ENCODE measurements at places on chromosomes 2 and 18.

DNA sequence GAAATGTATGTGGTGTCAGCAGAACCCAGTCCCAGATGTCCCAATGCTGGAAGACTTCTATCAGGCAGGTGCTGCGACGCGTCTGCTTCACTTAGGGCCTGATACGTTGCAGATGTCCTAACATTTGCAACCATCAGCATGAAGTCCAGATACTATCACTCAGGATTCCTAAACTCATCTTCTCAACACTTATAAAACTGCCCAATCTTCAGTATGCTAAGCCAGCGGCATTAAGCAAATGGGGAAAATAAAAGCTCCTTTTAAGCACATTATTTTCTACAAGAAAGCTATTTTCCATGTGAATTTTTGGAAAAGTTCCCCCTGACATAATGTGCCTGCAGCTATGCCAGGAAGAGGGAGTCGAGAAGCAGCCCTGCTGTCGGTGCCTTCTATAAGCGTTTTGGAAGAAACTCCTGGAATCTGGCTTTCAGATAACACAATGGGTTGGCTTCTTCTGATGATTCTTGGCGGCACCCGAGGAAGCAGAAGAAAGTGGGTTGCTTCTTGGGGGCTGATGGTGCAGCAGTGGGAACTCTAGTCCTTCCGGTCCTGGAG, 60.7 kb upstream of the ITGA6 start:
- DNase-seq, result no peak

DNA sequence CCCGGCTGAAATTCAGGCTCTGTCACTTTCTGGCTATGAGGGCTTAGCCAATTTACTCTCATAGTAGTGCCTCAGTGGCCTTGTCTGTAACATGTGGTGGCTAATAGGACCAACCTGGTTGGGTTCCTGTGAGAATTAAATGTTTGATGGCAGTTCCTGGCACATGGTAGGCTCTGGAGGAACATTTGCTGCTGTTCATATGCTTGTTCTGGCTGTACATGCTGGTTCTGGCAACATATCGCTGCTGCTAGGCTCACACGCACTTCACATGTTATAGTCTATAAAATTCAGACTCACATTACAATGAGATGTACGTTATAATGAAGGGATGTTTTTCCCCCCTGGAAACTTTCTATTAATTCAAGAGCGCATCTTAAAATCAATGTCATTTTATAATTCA, 417.7 kb upstream of the GYPC start:
- no peak for DNase-seq

GRCh38 chr2:67626656-67627055, 229.5 kb downstream of the ETAA1 start:
- DNase-seq, result no peak

DNA sequence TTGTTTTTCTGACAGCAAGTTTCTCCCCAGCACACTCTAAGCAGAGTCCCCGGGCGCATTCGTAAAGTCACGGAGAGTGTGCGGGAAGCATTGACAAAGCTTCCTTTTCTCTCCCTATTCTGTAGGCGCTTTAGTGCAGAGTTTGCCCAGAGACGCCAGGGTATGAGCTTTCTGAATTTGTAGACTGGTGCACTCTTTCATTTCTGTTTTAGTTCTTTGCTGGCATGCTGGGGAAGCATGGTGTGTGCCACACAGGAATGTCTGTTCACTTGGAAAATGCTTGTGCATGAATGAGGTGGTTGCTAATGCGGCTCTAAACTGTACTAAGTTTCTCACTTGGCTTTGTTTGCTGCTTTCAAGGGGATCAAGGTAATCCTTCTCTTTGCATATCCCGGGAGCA, 102.6 kb downstream of the RTN4 start:
- no peak for DNase-seq

- DNase-seq, result no peak
These were observed 57.8 kb downstream of the MSH2 start for GRCh38 chr2:47460766-47461165.

GRCh38 chr2:75155115-75155514, 44.2 kb downstream of the TACR1 start:
- DNase-seq, result no peak

DNA sequence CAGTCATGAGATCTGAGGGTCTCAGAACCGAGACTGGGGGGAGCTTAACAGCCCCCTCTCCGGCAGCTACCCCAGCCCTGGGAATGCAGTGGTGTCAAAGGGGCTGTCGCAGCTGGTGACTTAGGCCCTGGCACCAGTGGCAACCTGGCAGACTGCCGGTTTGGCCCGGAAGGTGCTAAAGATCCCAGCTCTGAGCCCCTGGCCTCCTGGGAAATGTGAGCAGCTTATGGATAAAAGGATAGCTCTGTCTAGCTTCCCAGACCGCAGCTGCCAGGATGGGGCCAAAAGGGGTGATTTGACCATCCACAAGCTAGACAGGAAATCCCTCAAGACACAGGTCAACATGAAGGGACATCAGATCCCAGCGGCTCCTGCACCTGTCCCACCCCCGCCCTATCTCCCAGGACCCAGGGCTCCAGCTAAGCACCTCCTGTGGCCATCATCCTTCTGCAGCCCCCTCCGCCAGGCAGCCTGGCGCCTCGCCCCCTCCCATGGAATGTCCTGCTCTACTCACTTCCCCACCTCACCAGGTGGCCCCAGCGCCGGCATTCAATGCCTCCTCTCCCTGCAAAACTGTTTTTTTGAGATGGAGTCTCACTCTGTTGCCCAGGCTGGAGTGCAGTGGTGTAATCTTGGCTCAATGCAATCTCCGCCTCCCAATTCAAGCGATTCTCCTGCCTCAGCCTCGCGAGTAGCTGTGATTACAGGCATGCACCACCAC, 33.2 kb upstream of the EFHD1 start:
- DNase-seq, result no peak

GRCh38 chr2:119826370-119826961, 66.7 kb downstream of the PTPN4 start:
- DNase-seq, result no peak

DNA sequence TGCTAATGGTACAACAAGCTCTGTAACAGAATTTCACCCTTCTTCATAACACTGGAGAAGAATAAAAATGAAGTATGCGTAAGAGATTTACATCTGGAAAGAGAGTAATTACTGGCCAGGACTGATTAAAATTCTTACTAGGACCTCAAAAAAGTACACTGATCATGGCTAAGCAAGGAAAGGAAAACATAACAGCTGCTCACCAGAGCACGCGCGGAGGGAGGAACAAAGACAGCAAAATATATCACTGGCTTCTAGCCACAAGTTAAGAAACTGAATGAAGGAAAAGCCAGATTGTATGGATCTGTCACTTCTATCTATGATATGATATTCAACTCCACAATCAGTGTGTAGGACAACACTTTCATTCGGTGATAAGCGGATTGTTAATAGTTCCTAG, 15.6 kb upstream of the CYTIP start:
- DNase-seq, result no peak

GRCh38 chr2:240465268-240465764, 29.9 kb downstream of the GPC1 start:
- DNase-seq, result no peak

Measured in stimulated activated CD8-positive, alpha-beta memory T cell treated with anti-CD3 and anti-CD28 coated beads, Interleukin-4, amount 100 ng/mL, for 4 hours (primary cell).